ENCODE measurements at places on chromosomes 2 and 18. TPM values are rescaled to one million over a fixed set of nuclear protein-coding genes. Genes with fewer than 3 reads are reported as not detected.
A peak's percentile ranks its signal among the peaks of the same experiment; 100 is the strongest.

GRCh38 chr2:203690441-203691047, 15.9 kb upstream of the CD28 start:
- no peaks in the 10 kb centered on the region for H3K27me3 ChIP-seq
- peaks cover 53% of the 10 kb centered on the region for H3K4me1 ChIP-seq
- no peak for DNase-seq
- H3K4me3 ChIP-seq, result no peak overlapping the region
- no peak overlapping the region for H3K27ac ChIP-seq

- no peak overlapping the region for H3K27ac ChIP-seq
- H3K4me3 ChIP-seq, result no peak overlapping the region
- DNase-seq, result no peak
- no peaks in the 10 kb centered on the region for H3K36me3 ChIP-seq
- no peaks in the 10 kb centered on the region for H3K27me3 ChIP-seq
Observed at GRCh38 chr2:198763793-198764192, 693.9 kb downstream of the SATB2 start.

SIX3 gene
- not detected for total RNA-seq

- peak overlapping the region; percentile 70 for H3K4me3 ChIP-seq
- no peak overlapping the region for H3K27ac ChIP-seq
- no peak for DNase-seq
- H3K27me3 ChIP-seq, result no peaks in the 10 kb centered on the region
- H3K36me3 ChIP-seq, result no peaks in the 10 kb centered on the region
Observed at GRCh38 chr18:50306944-50307343, 19.5 kb upstream of the CXXC1 start.

CROCC2 gene
- not detected for total RNA-seq
